NCI-H1105 treated with DMSO at 0.1 percent for 48 hours (cell line): ENCODE measurements at places on chromosomes 7 and 10.

DNA sequence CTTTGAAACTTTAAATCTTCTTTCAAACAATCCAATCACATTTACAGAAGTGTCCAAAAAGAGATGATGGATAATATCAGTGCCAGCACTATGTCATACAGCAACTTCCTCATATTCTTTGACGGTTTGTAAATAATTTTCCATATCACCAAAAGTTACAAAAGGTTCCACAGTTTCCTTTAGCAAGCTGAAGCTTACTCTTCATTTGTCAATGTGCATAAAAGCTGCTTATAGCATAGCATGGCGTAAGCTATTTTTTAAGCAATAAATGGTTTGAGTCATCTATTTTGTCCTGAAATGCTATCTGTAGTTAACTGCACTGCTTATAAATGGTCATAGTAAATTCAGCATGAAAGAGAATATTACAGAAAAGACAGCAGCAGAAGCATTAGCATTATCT, 95.1 kb downstream of the ETV1 start:
- DNase-seq, result no peak

GRCh38 chr7:19407270-19407669, 262.0 kb upstream of the FERD3L start:
- DNase-seq, result no peak

DNA sequence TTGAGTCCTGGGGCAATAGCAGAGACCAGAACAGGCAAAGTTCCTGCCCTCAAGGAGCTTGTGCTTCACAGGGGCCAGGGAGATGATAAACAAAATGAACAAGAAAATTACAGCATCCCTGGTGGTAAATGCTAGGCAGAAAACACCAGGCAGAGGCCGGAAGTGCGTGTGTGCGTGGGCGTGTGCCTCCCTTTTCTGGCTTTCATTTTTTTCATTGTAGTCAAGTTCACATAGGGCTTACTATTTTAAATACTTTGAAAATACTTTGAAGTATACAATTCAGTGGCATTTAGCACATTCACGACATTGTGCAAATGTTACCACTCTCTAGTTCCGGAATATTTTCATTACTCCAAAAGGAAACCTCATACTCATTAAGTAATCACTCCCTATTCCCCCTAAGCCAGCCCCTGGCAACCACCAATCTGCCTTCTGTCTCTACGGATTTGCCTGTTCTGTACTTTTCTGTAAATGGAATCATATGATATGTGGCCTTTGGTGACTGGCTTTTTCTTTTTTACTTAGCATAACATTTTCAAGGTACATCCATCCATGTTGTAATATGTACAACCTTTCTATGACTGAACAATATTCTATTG, 88.1 kb upstream of the PDCD4 start:
- DNase-seq, result no peak

DNA sequence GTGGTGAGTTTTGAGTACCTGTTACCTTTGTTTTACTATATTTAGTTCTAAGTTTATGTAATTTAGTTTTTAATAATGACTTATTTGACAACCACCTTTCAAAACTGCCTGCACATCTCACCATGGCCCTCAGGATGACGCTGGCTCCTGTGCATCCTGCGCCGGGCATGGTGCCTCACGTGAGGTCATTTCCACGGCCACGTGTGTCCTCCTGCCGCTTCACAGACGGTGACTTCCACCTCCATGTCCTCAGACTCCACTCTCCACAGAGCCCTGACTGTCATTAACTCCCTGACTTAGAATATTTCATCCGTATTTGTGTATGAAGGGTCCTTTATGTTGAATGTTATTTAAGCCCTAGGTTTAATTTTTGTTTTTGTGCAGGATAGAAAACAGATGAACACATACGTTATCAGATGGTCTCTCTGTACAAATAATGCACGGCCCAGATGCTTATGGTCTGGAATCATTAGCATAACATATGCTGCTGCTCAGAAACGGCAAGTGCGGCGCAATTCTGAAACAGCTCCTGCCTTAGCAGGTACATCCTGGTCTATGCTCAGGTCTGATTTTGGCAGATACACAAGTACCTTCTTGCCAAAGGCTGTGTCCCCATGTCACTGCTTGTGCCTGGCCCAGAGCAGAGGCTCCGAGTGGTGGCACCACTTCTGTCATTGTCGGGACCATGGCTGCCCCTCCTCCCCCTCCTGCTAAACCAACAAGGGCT, 155.8 kb downstream of the WDR37 start:
- DNase-seq, result no peak

GRCh38 chr7:116776610-116777289, 85.6 kb upstream of the CAPZA2 start:
- DNase-seq, result peak; percentile 44

DNA sequence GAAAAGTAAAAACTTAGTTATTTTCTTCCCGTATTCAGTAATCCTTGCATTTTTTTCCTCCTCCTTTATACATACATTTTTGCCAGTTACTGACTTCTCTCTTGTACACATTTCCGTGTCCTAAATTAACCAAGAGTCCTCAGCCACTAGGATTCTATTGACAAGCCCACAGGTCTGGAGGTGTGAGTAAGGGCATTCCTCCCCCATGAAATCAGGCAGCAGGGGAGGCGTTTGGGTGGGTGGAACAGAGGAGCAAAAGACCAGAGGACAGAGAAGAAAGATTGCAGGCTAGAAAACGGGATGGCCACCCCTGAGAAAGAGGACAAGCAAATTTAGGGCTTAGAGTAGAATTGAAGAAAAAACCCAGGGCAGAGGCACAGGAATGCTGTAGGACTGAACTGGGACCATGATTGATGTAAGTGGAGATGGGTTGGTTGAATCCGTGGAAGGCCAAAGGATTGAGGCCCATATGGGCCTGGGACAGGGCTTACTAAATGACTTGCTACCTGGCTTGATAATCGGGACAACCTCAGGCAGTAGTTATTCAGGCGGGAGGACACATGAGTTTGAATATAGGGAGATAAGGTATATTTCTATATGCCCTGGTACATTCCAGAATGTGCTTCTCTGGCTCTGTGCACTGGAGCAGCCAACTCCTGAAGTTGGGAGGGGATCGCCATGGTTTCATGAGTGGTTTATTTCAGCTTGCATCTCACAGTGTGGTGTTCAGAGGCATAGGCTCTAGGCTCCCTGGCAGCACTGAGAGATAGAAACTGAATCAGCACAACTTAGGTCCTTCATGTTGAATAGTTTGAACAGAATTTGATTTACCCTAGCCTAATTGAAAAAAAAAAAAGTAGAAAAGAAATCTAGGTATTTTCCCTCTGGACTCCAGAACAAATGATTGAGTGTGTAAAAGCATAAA, 28.0 kb downstream of the IKZF1 start:
- no peak for DNase-seq

DNA sequence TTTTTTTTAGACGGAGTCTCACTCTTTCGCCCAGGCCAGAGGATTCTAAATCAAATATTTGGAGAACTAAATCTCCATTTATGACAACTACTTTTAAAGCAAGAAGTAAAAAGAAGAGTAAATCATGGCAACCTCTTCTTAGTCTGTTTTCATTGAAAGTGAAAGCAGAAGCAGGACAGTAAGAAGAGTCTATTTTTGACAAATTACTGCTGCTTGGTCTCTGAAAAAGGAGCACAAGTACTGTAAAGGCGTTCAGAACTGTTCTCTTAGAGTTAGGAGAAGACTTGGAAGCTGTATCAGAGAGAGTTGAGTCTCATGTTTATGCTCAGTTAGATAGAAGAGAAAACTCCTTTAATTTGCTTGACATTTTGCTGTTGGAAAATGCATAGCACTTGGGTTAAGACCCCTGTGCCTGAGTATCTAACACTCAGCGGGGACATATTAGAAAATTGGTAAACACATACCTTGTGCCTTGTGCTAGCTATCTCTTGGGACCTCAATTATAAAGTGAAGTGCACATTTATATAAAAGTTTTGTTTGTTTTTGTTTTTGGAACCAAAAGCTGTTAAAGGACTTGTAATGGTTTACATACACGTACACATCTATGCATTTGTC, 433.0 kb downstream of the ANKRD7 start:
- no peak for DNase-seq

DNA sequence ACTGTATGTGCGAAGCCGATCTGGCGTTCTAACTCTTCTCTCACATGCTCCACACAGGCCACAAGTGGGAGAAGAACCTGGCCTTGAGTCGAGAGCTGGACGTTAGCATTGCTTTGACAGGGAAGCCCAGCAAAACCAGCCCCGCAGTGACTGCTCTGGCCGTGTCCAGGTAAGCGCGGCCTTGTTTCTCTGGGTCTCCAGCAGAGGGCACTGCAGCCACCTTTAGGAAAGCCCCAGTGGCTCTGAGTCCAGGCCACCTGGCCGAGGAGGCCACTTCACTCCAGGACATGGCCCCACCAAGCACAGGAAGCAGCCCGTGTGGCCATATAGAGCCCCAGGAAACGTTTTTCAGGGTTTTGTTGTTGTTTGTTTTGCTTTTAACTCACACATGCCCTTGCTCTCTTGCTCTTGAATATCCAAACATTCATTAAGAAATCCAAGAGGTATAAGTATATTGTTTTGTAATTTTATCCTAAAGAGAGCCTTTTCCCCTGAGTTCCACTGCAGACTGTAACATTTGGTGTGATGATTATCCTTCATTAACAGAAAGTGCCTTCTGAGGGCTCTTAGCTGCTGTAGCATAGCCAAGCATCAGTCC, 41.8 kb upstream of the LRRC18 start:
- DNase-seq, result peak; percentile 13

DNA sequence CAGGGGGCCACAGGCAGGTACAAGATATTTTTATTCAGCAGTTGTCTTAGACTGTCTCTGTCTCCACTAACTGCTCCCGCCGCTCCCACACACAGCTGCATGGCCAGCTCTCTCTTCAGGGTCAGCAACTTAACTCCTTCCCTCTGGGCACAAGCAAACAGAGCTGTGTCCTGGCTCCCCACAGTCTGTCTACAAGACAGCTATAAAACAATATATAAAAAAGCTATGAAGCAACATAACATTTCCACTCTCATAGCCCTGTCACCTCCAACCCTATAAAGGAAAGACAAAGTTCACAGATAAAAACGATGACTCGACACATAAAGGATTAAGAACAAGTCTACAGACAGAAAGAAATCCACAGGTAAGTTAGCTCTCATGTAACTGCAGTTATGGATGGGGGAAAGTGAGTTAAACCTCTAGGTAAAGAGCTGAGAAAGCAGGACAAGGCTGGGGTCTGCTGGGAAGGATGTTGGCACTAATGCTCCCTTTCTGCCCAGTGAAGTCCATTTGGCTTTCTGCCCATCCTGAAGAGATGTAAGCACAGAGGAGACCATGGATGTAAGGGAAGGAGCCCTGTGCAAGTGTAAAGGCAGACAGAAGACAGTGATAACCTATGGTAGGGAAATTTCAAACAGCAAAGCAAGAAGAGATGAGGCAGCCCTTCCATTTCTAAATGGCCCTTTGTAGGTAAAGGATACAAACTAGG, 27.0 kb downstream of the RAPGEF5 start:
- no peak for DNase-seq

GRCh38 chr7:2165610-2166594, 66.8 kb downstream of the MAD1L1 start:
- DNase-seq, result no peak

DNA sequence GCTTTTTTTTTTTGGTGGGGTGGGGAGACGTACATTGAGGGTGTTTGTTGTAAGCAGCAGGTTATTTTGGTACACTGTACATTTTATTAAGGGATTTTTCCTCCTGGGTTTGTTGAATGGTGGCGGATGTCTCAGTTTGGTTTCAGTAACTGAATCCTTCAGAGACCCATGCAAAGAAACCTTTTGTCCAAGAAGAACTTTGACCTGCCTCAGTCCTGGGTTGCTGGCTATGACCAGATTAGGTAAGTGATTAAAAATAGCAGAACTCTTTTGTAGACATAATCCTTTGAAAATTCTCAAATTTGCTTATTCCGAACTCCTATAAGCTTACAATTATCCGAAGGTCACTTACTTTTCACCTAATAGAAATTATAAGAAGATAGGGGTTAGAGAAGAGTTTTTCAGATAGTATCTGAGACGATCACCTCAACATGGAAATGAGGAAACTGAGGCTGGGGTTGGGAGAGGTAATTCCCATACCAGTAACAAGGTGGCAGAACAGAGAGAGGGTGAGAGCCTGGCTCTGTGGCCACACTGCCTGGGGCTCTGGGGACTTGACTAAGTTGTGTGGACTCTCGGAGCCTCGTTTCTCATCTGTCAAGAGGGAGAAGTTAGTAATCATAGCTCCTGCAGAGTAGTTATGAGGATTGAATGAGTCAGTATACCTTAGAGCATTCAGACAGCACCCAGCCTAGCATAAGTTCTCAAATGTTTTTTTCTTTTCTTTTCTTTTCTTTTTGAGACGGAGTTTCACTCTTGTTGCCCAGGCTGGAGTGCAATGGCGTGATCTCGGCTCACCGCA, 87.4 kb downstream of the CCNY start:
- DNase-seq, result no peak

GRCh38 chr10:102120991-102121738, 997 bp upstream of the LDB1 start:
- DNase-seq, result no peak

GRCh38 chr10:114100848-114101741, 57.4 kb downstream of the ADRB1 start:
- peak; percentile 8 for DNase-seq

- DNase-seq, result no peak
These were observed 25.6 kb upstream of the TMEM26 start for GRCh38 chr10:61478621-61479312.

DNA sequence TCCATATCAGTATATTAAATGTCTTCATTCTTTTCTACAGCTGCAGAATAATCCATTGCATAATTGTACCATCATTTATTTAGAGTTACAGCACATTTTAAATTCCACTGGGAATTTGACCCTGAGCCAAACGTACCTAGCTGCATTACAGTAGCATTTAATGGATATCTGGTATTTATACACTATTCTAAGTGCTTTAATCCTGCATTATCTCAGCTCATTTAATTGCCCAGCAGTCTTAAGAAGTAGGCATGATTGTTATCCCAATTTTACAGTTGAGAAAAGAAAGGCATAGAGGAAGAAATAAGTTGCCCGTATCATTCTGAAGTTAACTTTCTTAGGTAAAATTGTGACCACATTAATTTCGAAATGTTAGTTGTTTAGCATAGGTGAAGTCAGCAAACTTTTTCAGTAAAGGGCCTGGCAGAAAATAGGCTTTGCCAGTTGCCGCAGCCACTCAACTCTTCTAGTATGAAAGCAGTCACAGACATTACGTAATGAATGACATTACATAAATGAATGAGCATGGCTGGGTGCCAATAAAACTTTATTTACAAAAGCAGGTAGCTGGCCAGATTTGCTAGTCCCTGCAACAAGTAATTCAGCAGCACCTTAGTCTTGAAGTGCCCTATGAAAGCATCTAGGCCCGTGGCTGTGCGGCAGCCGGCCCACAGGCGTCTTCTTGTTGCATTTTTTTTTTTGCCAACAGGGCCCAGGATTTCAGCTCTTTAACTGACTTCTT, 30.0 kb downstream of the GUSB start:
- DNase-seq, result peak; percentile 11

GRCh38 chr10:64458306-64458705, 937.1 kb downstream of the REEP3 start:
- DNase-seq, result no peak

GRCh38 chr10:60964257-60965235, 20.6 kb upstream of the RHOBTB1 start:
- DNase-seq, result peak; percentile 59
